ENCODE measurements at places on chromosomes 2 and 18.

- no peak for DNase-seq
These were observed 23.3 kb downstream of the EPB41L5 start for GRCh38 chr2:120036145-120036544.

DNA sequence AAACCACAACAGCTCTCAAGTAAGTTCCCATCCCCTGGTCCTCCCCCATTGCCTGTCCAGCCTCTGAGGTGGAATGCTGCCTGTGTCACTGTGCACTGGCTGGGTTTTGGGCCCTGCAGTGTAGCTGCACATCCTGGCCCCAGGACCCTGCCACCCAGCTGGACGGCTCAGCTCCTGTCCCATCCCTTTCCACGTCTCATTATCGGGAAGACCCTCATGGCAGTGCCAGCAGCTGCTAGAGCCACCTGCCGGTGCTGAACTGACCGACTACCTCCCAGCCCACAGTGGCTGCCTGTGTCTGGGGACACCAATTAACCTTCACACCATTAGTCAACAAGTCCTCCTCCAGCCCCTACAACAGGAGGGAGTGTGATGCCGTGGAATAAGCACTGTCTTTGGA, 31.9 kb downstream of the ADCY3 start:
- DNase-seq: no peak

DNA sequence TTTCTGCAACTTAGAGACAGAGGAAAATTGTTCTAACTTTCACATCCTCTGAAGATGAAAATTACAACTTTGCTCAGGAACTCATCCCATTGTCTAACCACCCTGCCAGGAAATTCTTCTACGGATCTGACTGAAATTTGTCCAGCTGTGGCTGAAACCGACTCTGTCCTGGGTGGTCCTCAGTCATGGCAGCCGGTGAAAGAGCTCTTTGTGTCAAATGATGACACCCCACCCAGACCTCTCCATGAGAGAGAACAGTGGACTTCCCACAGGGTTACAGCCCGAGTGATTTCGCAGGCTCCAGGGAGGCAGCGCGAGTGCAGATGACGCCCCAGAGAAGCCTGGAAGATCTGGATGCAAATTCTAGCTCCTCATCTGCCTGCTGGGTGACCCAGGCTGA, 65.1 kb upstream of the TRIB2 start:
- DNase-seq: no peak

DNA sequence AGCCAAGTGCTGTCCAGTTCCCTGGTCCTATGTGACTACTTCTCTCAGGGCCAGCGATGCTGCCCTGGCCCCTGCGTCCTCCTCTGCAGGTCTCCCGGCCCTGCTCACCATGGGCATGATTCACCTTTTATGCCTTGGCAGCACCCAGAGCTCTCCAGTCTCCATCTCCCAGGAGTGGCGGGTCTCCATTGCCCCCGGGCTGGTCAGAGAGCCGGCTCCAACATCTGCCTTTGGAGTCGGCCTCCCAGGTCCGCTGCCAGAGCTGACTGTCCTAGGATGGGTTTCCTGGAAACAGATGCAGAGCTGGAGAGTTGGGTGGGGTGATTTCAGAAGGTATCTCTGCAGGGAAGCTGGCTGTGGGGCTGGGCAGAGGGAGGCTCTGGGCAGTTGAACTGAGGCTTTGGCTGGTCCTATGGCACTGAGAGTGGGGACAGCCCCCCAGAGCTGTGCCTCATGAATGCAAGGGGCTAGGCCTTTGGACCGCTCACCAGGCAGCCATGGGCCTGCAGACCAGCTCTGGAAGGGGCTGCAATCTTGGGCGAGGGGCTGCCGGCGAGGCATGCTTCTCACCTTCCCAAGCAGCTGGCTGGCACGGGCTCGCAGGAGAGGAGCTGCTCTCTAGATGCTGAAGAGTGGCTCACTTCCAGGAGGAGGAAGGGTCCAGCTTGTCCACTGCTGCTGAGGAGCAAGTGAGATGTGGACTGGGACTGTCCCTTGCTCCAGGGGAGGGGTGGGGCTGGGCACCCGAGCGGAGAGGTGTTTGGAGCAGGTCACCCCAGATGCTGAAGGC, 59.8 kb upstream of the HS6ST1 start:
- peak; percentile 65 for DNase-seq

DNA sequence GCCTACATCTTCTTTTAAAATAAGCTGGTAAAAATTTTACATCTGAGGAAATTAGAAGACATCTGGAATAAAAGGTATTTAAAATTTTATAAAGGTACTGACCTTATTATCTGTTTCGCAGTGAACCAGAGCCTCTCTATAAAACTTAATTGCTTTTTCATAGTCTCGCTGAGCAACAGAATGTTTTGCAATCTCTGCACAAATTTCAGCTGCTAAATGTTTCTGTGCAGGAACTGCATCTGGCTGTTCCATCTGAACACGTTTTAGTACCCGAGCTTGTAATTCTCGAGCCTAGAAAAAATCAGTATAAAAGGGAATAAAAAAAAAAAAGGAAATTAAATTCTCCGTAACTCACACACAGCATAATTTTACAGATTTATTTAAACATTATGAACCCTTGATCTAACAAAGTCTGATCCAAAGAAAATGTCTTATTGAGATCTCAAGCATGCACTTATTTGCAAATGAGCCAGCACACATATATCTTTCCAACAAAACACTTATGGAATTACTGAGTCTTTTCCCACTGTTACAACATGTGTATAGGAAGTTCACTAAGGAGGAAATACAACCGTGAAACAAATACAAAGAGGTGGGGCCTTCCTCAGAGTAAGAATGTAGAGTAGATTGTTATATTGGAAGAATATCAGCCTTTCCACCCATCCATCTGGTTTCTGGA, 51.8 kb downstream of the TTC21B start:
- DNase-seq: no peak

DNA sequence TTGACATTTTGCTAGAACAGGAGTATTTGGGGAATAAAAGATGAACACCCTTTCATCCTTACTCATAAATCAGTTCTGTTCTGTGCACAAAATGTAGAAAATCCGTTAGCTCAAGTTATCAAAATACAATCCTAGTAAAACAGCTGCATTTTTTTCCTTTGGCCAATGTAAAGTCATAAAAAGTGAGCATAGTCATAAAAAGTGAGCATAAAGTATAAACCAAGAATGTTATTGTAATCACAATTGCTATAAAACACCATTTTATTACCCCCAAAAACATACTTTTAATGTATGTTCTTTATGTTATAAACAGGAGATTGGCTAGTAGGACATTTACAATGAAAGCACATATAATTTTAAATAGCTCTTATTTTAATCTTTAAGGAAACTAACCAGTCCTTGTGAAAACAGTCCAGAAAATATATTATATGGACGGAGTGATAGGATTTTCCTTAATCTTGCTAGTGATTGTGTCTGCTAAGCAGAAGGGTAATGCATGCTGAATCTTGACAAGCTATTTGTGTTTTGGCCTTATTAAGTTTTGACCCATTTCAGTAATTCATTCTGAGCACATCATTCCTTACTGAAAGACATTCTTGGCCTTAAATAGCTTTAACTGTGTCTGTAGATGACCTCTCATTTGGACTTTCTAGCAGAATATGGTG, 891.8 kb downstream of the DSC3 start:
- no peak for DNase-seq

DNA sequence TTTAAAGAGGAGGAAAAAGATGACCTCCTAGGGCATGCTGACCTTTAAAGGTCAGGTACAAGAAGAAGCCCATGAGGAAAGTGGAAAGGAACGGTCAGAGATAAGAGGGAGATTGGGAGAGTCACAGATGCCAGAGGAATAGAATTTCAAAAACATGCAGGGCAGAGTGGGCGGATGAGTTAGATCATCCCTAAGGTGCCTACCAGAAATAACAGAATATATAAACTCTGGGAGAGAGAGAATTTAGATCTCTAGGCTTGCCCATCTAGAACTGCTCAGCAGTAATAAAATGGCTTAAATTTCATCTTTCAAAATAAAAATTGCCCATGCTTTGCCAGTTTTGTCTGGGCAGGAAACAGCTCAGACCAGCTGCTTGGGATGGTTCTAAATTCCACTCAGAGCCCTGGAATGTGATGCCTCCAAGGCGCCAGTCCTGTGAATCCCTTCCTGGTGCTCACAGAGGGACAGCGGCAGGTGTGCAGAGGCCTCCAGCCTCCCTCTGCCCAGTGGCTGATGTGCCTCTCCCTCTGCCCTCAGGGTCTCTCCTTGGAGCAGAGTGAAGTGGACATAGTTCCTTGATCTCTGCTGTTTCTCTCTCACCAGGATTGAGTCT, 130.9 kb downstream of the ANTXR1 start:
- DNase-seq: no peak

GRCh38 chr2:190526105-190526750, 8.3 kb downstream of the NEMP2 start:
- DNase-seq: no peak

GRCh38 chr2:119553687-119554344, 9.6 kb downstream of the CFAP221 start:
- DNase-seq: no peak

GRCh38 chr2:219494952-219495530, 3.6 kb upstream of the GMPPA start:
- no peak for DNase-seq

DNA sequence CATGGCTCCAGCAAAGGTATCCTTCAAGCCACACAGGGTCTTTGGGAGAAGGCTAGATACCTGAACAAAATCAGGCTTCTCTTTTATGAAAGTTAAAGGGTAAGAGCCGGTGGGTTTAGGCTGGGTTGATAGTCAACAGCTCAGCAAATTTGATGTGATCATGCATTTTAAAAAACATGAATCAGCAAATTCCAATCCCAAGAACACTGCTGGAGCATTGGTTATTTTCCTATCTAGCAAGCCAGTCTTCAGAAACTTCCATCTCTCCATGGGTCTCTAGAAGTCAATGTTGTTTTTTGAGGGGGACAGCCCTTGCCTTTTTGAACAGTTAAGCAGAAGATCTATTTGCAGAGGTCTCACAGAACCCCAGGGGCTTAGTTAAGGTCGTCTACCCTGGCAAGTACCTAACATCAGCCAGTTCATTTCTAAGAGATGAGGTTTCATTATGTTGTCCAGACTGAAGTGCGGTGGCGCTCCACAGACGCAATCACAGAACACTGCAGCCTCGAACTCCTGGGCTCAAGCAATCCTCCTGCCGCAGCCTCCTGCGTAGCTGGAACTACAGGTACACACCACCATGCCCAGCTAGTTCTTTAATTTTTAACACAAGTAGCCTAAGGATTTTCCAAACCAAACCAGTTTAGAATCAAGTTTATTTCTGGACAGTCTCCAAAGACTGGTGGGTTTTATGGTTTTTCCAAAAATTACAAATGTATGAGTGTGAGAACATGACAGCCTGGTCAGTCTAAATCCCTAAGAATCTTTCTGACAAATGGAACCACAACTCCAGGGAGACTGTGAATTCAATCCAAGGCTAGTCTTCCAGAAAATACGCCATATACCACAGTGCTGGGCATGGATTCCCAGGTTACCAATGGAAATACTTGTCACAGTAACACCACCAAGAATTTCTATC, 4.1 kb upstream of the ZCCHC2 start:
- DNase-seq: no peak

GRCh38 chr2:219513787-219514186, 495 bp upstream of the ASIC4 start:
- no peak for DNase-seq

DNA sequence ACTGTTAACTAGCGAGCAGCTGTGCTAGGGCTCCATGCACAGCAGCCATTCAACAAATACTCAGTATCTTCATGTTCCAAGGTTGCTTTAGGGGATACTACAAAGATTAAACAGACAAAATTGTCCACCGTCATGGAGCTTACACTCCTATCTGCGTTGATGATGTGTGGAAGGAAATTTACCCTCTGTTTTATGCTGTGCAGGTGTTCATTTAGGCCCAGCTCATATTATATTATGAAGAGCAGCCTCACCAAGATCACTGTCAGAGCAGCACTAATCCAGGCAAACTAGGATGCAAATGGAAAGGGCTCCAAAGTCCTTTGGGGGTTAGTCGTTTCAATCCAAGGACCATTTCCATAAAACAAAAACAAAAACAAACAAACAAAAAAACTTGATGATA, 13.4 kb upstream of the WIPF1 start:
- DNase-seq: no peak

DNA sequence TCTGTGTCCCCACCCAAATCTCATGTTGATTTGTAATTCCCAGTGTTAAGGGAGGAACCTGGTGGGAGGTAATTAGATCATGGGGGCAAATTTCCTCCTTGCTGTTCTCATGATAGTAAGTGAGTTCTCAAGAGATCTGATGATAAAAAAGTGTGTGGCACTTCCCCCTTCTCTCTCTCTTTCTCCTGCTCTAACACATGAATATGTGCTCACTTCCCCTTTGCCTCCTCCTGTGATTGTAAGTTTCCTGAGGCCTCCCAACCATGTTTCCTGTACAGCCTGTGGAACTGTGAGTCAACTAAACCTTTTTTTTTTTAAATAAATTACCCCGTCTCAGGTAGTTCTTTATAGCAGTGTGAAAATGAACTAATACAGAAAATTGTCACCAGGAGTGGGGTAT, 380.0 kb downstream of the MEIS1 start:
- DNase-seq: no peak

DNA sequence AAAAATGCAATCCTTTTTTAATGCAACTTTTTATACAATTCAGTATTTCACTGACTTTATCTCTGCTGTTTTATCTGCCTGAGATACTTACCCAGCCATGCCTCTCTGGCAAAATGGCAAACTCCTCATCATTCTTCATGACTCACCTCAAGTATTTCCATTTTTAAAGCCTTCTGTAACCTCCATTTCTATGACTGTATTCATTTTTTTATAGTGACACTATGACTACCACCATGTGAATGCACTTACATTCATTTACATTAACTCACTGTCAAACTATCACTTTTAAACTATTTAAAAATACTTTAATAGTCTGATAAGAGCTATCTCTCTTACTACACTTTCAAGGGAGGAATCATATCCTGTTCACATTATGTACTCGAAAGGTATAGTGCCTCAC, 99.4 kb upstream of the SCN7A start:
- DNase-seq: no peak

DNA sequence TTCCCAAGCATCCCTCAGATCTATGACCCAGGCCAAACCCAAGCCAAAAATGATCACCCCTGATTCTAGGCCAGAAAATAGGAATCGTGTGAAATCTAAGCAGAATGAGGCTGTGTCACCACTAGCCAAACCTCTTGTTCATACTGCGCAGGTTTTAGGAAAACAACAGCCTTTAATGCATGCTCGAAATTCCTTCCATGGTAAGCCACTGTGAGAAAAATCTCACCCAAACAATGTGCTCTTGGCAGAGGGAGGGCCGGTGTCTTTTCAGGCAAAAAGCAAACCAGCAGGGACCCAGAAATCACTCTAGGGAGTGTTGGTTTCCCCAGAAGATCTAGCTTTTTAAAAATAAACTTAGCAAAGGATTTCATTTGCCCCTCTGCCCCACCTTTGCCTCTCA, 71.2 kb upstream of the FOSL2 start:
- no peak for DNase-seq

DNA sequence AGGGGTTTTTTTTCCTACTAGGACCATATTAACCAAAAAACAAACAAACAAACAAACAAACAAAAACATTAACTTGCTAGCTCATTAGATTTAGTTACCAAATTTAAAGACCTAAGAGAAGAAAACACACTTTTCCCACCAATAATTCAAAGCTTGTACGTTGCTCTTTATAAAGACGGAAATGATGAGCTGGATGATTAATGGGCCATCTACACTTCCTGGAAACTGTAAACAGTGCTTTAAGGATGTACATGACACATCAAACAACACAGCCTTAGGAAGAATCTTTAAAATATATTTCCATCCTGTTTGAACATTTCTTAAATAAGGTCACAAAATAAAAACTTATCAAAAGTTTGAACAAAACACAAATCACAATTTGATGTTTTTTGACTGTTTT, 982 bp downstream of the BMP10 start:
- no peak for DNase-seq

Measured in suprapubic skin (tissue), 4 donors.